ENCODE measurements at places on chromosomes 7 and 10.

DNA sequence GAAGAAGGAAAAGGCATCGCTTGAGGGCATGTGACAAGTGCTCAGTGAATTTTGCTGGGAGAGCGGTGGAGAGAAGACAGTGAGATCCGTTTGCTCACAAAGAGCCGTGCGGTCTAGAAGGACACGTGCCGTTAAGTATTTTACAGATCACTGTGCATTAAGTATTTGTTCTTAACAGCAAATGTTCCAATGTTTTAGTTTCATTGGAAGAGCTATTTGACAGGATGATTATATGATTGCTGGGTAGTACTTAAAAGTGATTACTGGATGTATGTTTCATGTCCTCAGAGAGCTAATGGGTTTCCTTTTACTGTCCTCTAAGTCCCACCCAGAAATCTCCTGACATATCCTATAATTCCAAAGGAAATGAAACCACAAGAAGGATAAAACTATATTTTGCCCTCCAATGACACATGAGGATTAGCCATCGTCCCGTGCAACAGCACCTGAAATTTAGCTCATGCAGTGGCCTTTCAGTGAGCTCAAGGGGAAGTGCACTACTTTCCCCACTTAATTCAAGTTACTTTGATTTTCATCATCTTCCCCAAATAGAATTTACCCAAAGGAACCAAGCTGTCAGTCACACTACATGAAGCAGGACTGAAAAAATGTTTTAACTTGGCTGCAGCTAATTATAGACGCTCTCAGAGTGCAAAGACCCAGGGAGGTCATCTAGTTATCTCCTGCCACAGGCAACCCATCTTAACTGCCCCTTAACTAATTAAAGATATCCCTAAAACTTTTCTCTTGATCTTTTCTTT, 80.3 kb downstream of the KLF6 start:
- no peak for DNase-seq

- DNase-seq = no peak
Observed at GRCh38 chr10:47091421-47091820, 180.2 kb downstream of the PTPN20 start.

DNA sequence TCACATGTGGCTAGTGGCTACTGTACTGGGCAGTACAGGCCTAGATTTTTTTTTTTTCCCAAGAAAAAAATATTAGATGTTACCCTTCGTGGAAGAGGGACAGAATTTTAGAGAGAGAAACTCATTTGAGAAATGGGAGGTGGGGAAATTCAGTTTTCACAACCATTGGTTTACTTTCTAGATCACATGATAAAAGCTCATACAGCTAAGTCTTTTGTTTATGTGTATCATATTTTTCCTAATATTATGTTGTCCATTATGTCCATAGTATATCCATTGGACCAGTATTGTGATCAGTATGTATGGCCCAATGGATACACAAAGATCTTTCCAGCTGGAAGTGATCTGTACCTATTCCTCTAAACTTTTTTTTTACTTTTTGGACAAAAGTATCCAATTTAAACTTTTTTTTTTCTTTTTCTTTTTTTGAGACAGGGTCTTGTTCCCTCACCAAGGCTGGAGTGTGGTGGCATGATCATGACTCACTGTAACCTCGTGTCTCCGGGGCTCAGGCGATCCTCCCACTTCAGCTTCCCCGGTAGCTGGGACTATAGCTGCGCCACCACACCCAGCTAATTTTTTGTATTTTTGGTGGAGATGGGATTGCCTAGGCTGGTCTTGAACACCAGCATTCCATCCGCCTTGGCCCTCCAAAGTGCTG, 4.1 kb downstream of the CALU start:
- peak; percentile 84 for DNase-seq

- DNase-seq = no peak
Observed at GRCh38 chr10:76192694-76193320, 761.4 kb downstream of the LRMDA start.

DNA sequence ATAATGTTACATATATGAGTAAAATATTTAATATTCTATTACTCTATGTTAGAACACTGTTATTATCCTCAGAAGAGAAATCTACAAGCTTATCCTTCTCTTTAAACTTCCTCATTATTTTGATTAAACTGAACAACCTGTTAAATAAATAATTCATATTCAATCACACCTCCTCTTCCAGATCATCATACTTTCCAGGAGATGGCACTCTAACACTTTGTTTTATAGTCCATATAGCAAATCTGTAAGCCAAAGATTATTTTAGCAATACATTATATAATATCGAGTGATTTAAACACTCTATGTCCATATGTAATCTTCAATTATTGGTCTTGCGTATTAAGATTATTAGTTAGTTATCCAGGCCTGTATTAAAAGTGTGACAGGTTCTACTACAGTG, 694.1 kb downstream of the ANKRD7 start:
- DNase-seq = peak; percentile 19
